ENCODE measurements at places on chromosomes 3 and 15. TPM values are rescaled to one million over a fixed set of nuclear protein-coding genes. Genes with fewer than 3 reads are reported as not detected.

The C15orf61 gene
- 11.5 TPM for total RNA-seq

The ADGRG7 gene
- total RNA-seq, result not detected

The HAPLN3 gene
- total RNA-seq, result 20.3 TPM

The DCLK3 gene
- 3.0 TPM for total RNA-seq

The MUSTN1 gene
- total RNA-seq, result 189 TPM

DNA sequence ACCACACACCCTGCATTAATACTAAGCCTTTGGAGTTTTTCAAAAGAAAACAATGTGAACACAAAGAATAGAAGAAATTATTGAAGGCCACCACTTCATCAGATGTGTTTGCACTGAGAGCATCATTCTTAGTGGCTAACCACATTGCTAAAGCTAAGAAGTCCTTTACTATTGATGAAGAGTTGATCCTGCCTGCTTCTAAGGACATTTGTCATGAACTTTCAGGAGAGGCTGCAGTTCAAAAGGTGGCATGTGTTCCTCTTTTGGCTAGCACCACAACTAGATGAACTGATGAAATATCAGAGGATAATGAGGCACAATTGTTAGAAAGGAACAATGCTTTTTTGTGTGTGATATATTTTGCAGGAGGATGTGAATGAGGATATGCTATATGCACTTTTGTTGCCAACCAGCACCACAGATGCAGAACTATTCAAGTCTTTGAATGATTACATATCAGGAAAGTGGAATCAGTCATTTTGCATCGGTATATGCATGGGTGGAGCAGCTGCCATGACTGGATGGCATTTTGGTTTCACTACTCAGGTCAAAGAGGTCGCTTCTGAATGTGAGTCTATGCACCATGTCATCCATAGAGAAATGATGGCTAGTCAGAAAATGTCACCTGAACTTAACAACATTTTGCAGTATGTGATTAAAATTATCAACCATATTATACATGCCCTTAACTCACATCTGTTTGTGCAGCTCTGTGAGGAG, 2.5 kb upstream of the EID1 start:
- no peak for DNase-seq

- no peak for DNase-seq
These were observed 63.3 kb downstream of the ZNF106 start for GRCh38 chr15:42427429-42428223.

DNA sequence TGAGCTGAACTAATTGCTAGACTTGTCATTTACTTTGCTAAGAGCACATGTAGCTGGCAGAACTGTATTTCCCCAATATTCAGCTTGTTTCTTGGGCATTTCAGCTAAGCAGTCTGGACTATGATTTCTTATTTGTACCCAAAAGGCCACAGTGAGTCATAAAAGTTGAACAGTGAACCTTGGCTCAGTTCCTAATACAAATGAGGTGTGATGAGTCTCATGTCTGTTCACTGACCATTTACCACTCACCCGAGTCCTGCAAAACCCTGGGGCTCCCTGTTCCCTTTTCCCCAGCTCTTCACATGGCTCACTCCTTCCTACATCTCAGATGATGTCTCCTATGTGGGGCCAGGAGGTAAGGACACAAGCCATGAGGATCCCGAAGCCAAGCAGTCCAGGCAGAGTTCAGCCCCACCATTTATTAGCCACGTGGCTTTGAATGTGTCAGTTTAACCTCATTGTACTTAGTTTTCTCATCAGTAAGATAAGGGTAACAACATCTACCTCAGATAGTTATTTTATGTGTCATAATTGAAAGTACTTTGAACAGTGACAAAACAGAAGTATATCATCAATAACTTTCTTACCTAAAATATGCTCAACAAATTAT, 239.3 kb downstream of the IL5RA start:
- DNase-seq, result no peak

GRCh38 chr3:81516042-81516441, 245.4 kb downstream of the GBE1 start:
- no peak for DNase-seq

DNA sequence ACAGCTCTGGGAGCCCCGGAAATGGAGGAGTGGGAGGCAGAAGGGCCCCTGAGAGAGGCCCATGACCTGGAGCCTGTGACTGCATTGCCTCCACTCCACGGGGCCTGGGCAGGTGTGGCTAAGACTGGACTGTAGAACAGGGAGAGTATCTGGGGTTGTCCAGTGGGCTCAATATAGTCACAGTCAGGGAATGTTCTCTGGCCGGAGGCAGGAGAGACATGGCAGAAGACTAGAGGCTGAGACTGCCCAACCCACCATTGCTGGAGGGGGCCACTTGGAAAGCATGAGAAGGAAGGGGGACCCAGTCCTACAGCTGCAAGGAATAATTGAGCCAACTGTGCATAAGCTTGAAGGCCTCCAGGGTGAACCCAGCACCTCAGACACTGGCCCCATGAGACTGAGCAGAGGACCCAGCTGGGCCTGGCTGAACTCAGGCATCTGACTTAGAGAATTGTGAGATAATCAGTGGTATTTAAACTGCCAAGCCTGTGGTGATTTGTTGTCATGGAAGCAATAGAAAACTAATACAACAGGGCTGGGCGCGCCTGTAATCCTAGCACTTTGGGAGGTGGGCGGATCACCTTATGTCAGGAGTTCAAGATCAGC, 33.1 kb downstream of the NIPA2 start:
- DNase-seq, result no peak
